MCF 10A (cell line): ENCODE measurements at places on chromosomes 12 and 14. TPM values are rescaled to one million over a fixed set of nuclear protein-coding genes. Genes with fewer than 3 reads are reported as not detected.

DNA sequence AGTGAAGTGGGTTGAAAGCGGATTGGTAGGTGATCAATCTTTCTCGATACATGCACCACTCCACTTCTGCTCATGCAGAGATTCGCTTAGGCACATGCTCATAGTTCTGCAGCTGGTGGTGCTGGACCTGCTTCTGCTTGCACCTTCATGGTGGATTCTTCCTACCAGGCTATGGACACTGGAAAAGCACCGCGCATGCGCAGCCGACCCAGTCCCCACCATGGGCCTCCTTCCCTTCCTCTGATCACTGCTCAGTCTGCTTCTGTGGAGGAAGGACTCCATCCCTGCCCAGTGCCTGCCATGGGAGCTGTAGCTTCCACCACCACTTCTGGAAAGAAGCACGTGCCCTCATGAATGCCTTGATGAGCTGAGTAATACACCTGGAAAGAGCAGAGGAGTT lies 61.8 kb upstream of the PTPRQ start:
- DNase-seq, result no peak

- DNase-seq, result peak; percentile 93
Measured at GRCh38 chr12:116559162-116559935, at the start of gene MAP1LC3B2. Gene MAP1LC3B2, plus strand, starts transcription at chr12:116559381. Its CDS starts 16,562 bp downstream, at chr12:116575943.

DNA sequence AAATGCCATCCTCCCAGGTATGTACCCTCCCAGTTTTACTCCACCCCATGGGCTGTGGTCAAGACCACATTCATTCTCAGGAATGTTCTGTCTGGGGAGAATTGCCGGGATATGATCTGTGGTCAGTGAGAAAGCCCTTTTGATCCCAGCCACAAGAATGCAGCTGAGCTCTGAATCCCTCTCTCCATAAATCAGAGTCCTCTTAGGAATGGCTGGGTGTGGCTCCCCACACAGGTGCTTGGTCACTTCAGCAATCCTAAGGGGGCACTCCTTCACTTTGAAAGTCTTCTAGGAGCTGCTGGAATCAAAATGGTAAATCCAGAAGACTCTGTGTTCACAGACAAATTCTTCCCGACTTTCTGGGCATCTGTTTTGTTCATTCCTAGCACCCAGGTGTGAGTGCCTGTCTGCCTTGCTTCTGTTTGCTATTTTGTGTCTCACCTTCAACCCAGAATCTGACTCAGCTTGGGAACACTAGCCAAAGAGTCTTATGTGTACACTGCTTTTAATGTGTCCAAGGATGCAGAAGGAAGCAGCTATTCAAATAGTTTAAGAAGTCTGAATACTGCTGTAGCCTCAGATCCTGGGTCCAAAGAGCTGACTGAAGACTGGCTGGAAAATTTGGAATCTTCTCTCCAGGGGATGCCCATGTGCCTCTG lies 144.6 kb upstream of the CDKN3 start:
- peak; percentile 63 for DNase-seq

- DNase-seq, result peak; percentile 1
Measured at GRCh38 chr12:33942172-33942571, 80.1 kb upstream of the ALG10 start.

DNA sequence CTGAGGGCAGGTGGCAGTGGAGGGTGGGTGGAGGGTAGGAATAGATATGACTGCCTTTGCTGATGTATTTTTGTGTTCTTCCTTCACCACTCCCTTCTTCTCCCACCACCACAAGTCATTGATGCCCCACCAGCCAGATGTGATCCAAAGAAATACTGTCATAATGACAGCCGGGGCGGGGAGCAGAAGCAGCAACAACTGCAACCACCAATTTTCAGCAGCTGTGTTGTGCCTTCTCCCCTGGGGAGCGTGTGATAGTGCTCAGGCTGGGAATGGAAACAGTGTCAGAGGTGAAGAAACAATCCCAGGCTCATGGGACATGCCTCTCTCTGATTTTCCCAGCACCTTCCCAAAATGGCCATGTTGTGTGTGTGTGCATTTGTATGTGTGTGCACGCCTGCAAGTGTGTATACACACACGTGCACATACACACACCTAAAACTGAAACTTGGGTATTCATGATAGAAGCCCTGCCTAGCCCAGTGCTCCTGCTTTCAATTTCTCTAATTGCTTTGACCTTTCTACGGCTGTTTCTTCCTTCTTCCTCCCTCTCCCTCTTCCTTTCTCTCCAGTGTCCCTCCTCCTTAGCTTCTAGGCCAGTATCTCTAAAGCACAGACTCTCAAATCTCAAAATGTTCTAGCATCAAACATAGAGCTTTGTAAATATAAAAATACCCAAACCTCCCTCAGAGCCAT lies 299.2 kb upstream of the FKBP4 start:
- no peak for DNase-seq

DNA sequence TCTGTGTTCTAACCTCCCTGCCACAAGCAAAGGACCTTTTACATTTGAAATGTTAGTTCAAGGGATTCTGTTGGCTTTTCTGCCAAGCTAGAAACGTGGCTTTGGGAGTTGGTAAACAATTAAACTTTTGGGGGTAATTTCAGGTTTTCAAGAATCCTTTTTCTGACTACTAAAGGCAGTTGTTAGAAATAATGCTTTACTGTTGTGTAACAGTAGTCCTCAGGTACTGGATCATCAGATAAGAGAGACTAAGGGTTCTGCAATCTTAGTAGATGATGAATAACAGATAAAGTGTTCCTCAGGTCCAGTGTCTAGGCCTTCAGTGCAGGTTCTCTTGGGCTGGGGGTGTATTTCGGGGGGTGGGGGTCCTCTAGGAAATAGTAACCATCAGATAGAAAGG lies 192.3 kb downstream of the SYNE2 start:
- no peak for DNase-seq

GRCh38 chr14:95296966-95297365 lies 22.7 kb downstream of the CLMN start:
- no peak for DNase-seq

- no peak for DNase-seq
Measured at GRCh38 chr14:52898496-52898895, 52.4 kb downstream of the FERMT2 start.

GRCh38 chr14:47261350-47261749 lies 414.1 kb downstream of the MDGA2 start:
- DNase-seq, result no peak

GRCh38 chr12:58413794-58414193 lies 472.4 kb downstream of the ATP23 start:
- DNase-seq, result no peak

DNA sequence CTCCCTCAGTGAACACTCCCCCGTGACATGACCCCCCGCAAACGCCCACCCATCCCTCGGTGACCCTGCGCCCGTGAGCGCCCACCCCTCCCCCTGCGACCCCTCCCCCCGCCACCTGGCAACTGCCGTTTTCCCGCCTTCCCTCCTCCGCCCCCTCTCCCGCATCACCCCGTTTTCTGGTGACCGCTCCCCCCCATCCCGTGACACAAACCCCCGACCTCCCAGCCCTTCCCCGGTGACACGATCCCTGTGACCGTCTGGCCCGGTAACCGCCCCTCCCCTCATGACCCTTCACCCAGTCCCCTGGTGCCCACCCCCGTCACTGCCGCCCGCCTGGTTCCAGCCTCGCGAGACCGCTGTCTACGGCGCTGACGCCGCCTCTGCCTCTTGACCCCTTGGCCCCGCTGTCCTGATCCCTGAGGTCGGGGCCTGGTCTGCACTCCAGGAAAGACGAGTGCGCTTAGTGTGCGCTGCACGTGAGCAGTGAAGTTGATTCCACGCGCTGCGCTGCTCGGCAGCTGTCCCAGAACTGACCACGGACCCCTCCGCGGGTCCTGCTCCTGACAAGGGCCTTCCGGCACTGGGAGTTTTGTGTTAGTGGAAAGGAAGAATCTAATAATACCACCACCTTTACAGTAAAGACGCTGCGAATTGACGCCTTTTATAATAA lies 59.4 kb downstream of the DDX51 start:
- DNase-seq, result peak; percentile 52

DNA sequence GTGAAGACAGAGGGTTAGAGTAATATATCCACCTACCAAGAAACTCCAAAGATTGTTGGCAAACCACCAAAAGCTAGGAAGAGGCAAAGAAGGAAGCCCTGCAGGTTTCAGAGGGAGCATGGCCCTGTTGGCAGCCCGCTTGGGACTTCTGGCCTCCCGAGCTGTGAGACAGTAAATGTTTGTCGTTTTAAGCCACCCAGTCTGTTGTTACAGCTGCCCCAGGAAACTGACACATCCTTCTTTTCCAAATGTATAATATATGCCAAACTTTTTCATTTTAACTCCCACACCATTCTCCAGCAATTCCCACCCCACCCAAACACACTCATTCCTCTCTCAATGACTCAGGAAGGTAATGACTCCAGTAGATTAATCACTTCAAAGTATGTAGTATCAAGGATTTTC lies 74.0 kb downstream of the RPS29 start:
- DNase-seq, result peak; percentile 75

- no peak for DNase-seq
Measured at GRCh38 chr12:97637770-97638169, 175.2 kb downstream of the RMST start.

GRCh38 chr12:89960011-89960507 lies 251.4 kb upstream of the ATP2B1 start:
- DNase-seq, result peak; percentile 59

- DNase-seq, result no peak
Measured at GRCh38 chr12:101166866-101167265, 43.2 kb downstream of the SLC5A8 start.

DNA sequence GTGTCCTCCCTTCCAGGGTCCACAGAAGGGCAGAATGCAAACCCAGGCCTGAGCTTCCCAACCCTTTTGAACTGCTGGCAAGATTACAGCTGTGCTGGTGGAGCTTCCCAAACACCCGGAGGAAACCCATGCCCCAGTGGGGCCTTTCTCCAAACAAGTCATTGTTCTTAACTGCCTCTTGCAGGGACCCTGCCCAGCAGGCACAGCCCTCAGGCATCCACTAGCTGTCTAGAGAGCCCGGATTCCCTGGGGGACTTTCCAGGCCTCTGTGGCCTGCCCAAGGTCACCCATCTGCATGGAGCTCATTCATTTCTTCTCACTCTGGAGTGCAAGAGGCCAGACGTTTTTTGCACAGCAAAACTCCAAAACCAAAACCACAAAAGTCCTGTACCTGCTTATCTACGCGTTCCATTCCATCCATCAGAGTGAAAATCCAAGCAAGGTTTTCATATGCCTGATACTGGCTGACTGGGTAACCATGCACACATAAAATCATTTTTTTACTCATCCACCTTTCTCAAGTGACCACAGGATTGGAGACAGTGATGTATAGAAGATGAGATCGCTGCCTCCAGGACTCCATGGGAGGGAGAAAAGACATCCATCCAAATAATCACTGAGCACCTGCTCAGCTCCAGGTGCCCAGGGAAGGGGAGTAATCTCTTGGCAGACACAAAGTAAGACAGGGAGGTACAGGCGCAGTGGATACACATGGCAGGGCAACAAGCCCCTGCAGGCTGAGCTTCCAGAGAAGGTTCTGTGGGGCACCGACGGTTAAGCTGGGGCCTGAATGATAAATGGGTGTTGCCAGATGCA lies 17.2 kb upstream of the BDKRB2 start:
- no peak for DNase-seq

- DNase-seq, result no peak
Measured at GRCh38 chr14:41404126-41404525, 202.6 kb upstream of the LRFN5 start.

Gene GSG1
- total RNA-seq, result not detected in 2 replicates

Gene CERS5
- total RNA-seq, result 56.8 and 58.1 TPM in 2 replicates

Gene PSME1
- total RNA-seq, result 126 and 135 TPM in 2 replicates

Gene KIF5A
- 0.56 TPM in 2 replicates for total RNA-seq

Gene INSM2
- 0.09 and 0.10 TPM in 2 replicates for total RNA-seq

Gene AVPR1A
- total RNA-seq, result not detected in 2 replicates

Gene GLIPR1L2
- 0.23 TPM in 1 of 2 replicates, not detected in the other for total RNA-seq

Gene PPM1A
- total RNA-seq, result 47.2 and 50.4 TPM in 2 replicates

Gene CLEC6A
- total RNA-seq, result not detected in 2 replicates

Gene KRT83
- 12.2 and 14.5 TPM in 2 replicates for total RNA-seq
